ENCODE measurements at places on chromosomes 3 and 15.

DNA sequence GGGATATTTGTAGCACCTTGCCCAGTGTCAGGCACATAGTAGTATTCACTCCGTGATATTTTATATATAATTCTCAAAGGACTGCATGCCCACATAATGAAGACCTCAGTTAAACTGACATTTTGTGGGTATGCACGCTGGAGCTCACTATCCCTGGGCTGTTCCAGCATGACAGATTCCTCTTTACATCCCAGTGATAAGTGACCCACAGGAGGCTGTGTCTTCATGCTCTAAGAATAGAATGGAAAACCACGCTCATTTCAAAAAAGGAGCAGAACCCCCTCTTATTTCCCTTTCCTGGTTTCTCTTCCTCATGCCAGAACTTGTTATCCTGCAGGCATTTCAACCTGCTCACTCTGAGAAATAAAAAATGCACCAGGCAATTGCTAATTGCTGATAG is 717.5 kb downstream of the AGBL1 start:
- DNase-seq: no peak

DNA sequence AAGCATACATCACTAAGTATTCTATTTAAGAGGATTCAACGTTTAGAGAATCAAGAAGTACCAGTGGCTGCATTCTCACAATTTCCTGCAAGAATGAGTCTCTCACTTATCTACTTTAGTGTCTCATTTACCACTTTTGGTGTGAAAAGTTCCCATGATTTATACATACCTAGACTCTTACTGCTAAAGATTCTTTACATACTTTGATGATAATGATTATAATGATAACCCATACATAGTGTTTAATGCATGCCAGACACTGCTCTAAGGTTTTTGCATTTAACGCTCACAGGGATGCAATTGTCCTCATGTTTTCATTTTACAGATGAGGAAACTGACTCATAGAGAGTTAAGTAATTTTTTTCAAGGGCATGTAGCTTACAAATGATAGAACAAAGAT is 133.6 kb downstream of the TMEM108 start:
- DNase-seq: no peak

DNA sequence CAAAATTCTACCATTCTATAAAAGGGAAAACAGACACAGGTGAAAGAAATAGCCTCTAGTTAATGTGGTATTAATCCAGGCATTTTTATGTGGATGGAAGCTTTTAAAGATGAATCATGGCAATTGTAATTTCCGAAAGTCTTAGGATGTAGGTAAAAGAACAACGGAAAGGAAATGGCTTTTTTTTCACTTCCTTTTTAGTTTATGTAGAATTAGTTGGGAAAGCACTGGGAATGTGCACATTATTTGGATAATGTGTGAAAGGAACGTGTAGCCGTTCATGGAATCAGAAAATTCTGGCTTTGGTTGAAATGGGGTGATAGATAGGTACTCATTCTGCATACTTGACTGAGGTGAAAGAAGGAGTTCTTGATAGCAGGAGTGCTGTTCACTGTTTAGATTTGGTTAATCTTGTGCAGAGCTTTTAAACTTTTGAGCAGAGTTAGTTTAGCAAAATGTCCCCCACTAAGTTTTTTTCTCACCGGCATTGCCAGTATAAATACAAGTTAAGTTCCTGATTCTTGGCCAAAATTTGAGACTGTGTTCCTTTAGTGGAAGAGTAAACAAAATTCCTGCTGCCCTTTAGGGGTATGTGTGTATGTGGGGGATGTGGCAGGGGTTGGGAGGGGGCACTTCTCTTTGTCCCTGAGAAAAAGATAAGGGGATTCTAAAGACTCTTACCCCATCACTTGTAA is 20.2 kb upstream of the UTS2B start:
- DNase-seq: no peak

DNA sequence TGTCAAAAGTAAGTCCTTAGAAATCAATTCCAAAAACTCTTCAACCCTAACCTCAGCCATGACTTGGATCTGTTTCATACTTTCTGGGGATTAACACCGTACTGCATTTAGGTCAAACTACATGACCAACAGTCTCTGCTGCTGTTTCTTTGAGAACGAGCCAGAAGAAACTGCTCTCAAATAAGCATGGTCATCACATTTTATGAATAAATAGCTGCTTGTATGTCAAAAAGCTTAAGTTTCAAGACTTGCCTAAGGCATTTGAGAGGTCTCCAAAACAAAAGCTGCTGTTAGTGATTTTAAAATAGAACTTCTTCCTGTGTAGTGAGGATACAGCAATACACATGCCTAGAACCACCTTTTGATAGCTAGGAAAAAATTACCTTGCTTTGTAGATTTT is 166.3 kb upstream of the CHRM5 start:
- DNase-seq: no peak

DNA sequence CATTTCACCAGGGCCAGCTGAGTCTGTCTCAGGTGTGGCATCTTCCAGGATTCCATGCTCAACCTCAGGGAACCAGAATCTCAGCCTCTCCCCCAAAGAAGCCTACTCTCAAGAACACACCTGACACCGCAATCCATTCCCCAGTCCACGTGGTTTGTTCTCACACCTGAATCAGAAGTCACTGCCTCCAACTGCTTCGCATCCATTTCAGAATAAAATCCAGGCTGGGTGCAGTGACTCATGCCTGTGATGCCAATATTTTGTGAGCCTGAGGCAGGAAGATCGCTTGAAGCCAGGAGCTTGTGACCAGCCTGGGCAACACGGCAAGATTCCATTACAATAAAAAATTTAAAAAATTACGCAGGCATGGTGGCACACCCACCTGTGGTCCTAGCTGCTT is 212.2 kb downstream of the FOXP1 start:
- no peak for DNase-seq

DNA sequence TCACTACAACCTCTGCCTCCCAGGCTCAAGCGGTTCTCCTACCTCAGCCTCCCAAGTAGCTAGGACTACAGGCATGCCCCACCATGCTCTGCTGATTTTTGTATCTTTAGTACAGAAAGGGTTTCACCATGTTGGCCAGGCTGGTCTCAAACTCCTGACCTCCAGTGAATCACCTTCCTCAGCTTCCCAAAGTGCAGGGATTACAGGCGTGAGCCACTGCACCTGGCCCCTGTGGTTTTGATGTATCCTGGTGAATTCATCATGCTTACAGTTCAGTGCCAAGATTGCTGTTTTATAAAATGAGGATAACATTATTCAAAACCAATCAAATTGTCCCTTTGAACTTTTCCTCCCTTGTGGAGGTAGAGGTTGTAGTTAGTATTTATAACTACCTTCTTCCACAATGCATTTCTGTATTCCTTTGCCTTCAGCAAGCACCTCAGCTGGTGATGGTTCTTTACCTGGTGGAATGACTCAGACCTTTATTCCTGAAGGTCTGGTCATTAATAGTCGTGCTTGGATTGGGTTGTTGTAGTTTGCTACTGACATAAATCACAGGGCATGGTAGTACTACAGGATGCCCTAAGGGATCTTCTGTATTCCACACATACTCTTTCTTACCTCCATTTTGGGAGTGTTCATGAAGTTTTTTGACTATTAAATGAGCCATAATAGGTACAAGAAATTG is 76.9 kb downstream of the UBP1 start:
- no peak for DNase-seq

GRCh38 chr3:13472286-13472685 is 7.8 kb upstream of the HDAC11 start:
- DNase-seq: no peak

DNA sequence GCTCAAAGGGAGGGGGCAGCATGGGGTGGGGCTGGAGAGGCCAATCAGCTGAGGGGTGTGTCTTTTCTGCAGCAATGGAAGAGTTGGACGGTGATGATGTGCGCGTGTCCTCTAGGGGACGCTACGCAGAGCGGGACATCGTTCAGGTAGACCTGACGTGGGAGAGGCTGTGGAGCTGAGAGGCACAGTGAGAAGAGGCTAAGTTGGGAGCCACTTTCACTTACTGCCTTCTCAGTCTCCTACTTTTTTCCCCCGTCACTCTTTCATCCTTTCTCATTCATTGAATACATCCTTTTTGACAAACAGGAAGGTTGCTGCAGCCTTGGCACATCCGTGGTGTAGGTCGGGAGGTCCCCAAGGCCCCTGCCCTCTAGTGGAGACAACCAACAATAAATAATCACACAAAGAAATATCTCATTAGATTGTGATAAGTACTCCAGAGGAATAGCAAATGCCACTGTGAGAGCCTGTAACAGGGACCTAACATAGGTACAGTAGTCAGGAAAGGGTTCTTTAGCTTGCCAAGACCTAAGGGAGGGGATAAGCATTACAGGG is 4.4 kb upstream of the BRPF1 start:
- DNase-seq: peak; percentile 77

All from erythroblast (primary cell).